Activated T-helper 17 cell treated with anti-CD3 and anti-CD28 coated beads, Interleukin-2, amount 50 U/mL, for 72 hours (primary cell): ENCODE measurements at places on chromosomes 16 and 17.

DNA sequence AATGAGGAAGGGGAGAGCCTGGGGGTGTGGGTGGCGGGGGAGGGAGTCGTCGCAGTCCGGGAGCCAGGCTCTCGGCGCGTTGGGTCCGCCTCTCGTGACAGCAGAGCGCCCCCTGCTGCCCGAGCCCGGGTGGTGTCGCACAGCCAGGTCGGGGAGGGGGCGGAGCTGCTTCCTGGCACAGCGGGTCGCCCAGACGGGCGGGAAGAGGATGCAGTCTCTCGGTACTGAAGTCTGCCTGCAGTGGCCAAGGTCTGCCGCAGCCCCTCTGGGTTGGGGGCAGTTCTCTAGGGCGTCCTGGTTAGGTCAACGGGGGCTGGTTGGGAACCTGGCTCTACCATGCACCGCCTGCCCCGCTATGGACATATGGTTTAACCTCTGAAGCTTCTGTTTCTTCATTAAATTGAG, 38.2 kb upstream of the CCDC182 start:
- ATAC-seq: peak; percentile 85

DNA sequence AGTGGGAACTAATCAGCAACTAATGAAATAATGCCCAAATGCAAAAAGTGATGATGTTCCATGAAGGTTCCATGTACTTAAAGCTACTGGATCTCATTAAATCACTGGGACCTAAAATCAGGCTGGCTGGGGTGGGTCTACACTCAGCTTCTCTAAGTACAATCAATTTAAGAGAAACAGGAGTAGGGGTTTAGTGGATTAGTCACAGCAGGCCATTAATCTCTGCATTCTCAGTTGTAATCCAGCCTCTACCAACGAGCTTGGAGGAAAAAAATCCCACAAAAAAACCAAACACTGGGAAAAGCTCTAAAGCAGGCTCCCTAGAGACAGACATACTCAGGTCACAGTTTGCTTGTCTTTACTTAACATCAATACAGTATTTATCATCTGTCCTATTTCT, 15.0 kb downstream of the CA10 start:
- ATAC-seq: no peak

- no peak for ATAC-seq
Observed at GRCh38 chr17:6752068-6752909, 3.6 kb upstream of the XAF1 start.

DNA sequence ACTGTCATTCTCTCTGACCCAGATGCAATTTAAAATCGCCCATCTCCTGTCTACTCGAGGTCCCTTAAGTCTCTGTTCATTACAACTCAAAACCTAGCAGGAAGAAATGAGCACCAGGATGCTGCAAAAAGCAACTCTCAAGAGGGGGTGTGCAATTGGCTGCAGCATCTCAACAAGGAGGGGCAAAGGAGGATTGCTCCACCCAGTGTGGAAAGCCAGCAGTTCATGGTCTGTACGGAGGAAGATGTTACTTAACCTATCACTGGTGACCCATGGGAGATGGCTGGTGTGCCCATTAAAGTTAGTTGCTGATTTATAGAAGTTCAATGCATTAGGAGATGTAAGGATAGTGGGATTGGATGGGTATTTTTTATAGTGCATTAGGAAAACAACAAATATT, 147.4 kb downstream of the CDK5R1 start:
- no peak for ATAC-seq

GRCh38 chr16:21673469-21673868, 9.7 kb downstream of the OTOA start:
- no peak for ATAC-seq

GRCh38 chr17:79932451-79933306, 93.4 kb upstream of the CBX4 start:
- no peak for ATAC-seq

DNA sequence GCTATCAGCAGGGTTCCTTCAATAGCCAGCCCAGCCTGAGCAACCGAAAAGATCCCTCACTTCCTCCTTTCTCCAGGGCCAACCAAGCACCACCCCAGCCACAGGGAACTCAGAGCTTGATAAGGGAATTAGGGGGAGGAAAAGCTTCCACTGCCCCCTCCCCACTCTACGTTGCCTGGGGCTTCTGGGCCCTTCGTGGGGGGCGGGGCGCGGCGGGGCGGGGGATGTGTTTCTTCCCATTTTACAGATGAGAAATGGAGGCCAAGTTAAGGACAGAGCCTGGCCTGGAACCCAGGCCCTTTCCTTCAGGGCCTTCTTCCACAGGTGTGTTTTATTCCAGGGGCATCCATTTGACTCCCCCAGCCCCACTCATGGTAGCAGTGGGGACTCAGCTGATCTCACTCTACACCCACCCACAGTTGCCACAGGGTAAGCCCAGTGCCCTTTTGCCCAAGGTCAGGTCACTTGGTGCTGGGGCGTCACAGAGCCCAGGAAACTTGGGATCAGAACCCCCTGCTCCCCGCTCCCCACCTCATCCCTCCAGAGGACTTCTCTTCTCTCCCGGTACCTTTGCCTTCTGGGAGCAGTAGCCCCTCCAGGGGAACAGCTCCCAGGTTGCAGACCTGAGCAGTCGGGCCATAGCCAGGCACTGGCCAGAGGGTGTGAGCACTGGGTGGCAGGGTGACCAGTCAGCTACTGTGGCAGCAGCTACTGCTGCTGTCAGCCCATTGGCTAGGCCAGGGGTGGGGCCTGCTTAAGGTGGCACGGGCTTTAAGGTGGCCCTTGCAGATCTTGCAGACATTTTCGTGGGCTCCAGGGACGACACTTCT, at the start of gene LDHD:
LDHD (minus strand) TSS at position 700 of the 830 bp plus-strand sequence; CDS start at position 640, 60 bp downstream.
- peak; percentile 72 for ATAC-seq

GRCh38 chr17:59026176-59026939, 80.3 kb downstream of the TRIM37 start:
- no peak for ATAC-seq

GRCh38 chr17:9658593-9659211, 13.4 kb downstream of the USP43 start:
- ATAC-seq: no peak

DNA sequence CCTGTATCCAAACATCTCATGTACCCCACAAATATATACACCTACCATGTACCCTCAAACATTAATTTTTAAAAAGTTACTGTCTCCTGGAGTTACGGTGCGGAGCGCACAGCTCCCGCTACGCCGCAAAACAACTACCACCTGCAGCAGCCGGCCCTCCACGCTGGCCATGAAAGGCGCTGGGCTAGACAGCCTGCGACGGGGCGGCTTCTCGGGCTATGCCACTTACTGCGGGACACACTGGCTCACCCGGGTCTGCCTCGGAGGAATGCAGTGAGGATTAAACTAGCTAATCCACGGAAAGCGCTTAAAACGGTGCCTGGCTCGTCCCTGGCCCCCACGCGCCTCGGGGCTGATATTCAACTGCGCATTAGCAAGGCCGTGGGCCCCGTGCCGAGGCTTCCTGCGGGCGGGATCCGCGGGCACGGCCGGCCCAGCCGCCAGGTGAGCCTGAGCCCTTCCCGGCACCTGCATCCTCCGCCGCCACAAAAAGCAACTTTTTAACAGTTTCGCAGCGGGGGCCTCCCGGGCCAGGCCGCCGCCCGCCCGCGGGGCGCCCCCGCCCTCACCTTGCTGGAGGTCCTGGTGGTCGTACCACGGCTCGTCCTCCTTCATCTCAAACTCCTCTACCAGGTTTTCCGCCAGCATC, 633 bp downstream of the CDR2 start:
- peak; percentile 16 for ATAC-seq

- no peak for ATAC-seq
Observed at GRCh38 chr17:45910667-45911066, 16.3 kb downstream of the MAPT start.
